Ovary (tissue), 10 donors: ENCODE measurements at places on chromosomes 2 and 18.

- H3K27ac ChIP-seq, result no peak overlapping the region
- H3K4me1 ChIP-seq, result no peaks in the 10 kb centered on the region
- no peaks in the 10 kb centered on the region for H3K36me3 ChIP-seq
- no peaks in the 10 kb centered on the region for H3K27me3 ChIP-seq
Observed at GRCh38 chr18:22841840-22842239, 91.3 kb upstream of the RBBP8 start.

DNA sequence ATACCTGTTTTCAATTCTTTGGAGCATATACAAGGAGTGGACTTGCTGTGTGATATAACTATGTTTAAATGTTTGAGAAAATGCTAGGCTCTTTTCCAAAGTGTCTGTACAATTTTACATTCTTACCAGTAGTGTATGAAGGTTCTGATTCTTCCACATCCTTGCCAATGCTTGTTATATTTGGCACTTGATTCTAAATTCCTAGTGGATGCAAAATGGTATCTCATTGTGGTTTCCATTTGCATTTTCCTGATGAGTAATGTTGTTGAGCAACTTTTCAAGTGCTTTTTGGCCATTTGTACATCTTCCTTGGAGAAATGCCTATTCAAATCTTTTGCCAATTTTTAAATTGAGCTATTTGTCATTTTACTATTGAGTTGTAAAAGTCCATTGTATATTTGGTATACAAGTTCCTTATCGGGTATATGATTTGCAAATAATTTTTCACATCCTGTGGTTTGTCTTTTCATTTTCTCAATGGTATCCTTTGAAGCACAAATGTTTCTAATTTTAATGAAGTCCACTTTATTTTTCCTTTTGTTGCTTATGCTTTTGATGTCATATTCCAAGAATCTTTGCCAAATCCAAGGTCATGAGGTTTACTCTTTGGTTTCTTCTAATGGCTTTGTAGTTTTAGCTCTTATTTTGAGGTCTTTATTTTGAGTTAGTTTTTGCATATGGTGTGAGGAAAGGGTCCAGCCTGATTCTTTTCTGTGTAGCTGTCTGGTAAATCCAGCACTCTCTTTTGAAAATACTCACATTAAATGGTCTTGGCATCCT, 33.2 kb upstream of the CWC22 start:
- no peak for DNase-seq
- no peaks in the 10 kb centered on the region for H3K27me3 ChIP-seq
- H3K27ac ChIP-seq, result no peak overlapping the region
- no peak overlapping the region for H3K4me3 ChIP-seq

DNA sequence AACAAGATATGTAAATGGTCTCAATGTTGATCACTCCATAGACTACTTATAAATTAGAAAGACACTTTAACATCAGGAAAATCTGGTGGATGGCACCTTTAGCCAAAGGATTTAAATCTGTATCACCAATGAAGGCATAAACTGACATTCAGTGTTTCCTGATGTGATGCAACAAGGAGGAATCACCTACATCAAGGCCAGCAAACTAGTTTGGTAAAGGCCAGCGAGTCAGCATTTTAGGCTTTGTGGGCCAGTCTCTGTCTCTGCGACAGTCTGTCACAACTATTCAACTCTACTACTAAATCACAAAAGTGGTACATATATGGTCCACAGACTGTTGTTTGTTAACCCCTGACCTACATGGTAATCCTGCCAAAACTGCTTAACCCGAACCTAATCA, 33.3 kb downstream of the C2orf76 start:
- H3K27ac ChIP-seq, result no peak overlapping the region
- no peaks in the 10 kb centered on the region for H3K36me3 ChIP-seq
- H3K4me1 ChIP-seq, result no peaks in the 10 kb centered on the region
- H3K4me3 ChIP-seq, result no peak overlapping the region

- no peak overlapping the region for H3K4me3 ChIP-seq
- no peak for DNase-seq
- H3K27ac ChIP-seq, result no peak overlapping the region
- H3K4me1 ChIP-seq, result peaks cover 6% of the 10 kb centered on the region
- H3K36me3 ChIP-seq, result no peaks in the 10 kb centered on the region
Observed at GRCh38 chr2:236946871-236947270, 138.8 kb upstream of the COPS8 start.

GRCh38 chr18:48544661-48545415, 6.0 kb downstream of the CTIF start:
- H3K4me3 ChIP-seq, result no peak overlapping the region
- DNase-seq, result peak; percentile 5
- peaks cover 34% of the 10 kb centered on the region for H3K4me1 ChIP-seq
- no peaks in the 10 kb centered on the region for H3K27me3 ChIP-seq
- H3K36me3 ChIP-seq, result no peaks in the 10 kb centered on the region

DNA sequence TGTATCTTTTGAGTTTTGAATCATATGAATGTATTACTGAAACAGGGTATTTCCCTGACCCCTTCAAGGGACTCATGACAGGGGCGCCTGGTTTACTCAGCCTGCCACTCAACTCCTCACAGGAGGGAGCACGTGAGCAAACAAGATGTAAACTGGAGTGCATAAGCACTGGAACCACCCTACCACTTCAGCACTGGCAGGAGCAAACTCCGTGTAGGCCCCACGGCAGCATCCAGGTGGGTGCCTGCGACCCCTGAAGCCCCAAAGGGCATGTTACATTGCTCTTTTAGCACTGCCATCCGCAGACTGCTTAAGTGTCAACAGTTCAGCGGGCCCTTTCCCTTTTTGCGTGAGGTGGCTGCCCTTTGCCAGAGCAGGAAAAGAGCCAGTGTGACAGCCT, 8.2 kb upstream of the DAPL1 start:
- no peak overlapping the region for H3K4me3 ChIP-seq
- H3K4me1 ChIP-seq, result no peaks in the 10 kb centered on the region
- no peaks in the 10 kb centered on the region for H3K36me3 ChIP-seq
- H3K27me3 ChIP-seq, result no peaks in the 10 kb centered on the region
- no peak overlapping the region for H3K27ac ChIP-seq

- peaks cover 5% of the 10 kb centered on the region for H3K4me1 ChIP-seq
- DNase-seq, result no peak
- no peak overlapping the region for H3K27ac ChIP-seq
Observed at GRCh38 chr2:233209533-233210171, 41.8 kb upstream of the ATG16L1 start.

- no peak overlapping the region for H3K4me3 ChIP-seq
- no peak for DNase-seq
- H3K27ac ChIP-seq, result no peak overlapping the region
- H3K4me1 ChIP-seq, result no peaks in the 10 kb centered on the region
- H3K27me3 ChIP-seq, result no peaks in the 10 kb centered on the region
Observed at GRCh38 chr2:161332371-161332967, 24.2 kb downstream of the PSMD14 start.

DNA sequence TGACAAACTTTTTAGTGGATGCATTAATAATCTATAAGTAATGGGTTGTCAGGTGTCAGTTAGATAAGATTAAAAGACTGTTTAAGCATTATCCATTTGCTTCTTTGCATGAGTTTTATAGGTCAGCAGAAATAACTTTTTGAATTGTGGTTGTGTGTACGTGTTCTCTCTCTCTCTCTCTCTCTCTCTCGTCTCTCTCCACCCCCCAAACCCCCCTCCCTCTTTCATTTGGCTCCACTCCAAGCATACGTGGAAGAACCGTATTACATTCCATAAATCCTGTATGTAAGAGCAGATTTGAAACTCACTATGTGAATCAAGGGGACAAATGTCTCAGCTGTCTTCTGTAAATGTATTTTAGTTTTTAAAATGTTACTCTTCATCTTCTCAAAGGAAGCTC, 120.2 kb downstream of the MEIS1 start:
- no peak overlapping the region for H3K27ac ChIP-seq
- H3K27me3 ChIP-seq, result no peaks in the 10 kb centered on the region
- DNase-seq, result no peak
- H3K36me3 ChIP-seq, result no peaks in the 10 kb centered on the region
- no peak overlapping the region for H3K4me3 ChIP-seq
- H3K4me1 ChIP-seq, result peaks cover 10% of the 10 kb centered on the region

DNA sequence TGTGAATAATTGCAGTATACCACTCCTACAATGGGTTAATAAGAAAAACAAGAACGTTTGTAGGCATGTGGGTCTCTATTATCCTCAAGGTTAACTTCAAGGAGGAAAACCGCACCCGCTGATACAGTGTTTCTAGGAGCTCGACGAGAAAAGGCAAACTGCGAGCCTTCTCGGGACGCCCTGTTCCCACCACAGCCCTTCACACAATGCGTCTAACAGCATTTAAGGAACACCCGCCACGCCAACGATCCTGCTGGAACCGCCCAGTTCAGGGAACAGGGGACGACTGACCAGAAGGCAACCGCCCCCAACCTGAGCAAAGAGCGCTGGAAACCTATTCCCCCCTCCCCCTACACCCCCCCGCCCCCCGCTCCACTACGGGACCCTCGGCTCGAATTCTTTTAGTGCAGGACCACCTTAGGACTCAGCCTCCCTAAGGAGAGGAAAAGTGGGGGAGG, 710 bp upstream of the TMSB10 start:
- H3K4me3 ChIP-seq, result peak overlapping the region; percentile 78
- peak overlapping the region; percentile 87 for H3K27ac ChIP-seq
- H3K36me3 ChIP-seq, result no peaks in the 10 kb centered on the region

DNA sequence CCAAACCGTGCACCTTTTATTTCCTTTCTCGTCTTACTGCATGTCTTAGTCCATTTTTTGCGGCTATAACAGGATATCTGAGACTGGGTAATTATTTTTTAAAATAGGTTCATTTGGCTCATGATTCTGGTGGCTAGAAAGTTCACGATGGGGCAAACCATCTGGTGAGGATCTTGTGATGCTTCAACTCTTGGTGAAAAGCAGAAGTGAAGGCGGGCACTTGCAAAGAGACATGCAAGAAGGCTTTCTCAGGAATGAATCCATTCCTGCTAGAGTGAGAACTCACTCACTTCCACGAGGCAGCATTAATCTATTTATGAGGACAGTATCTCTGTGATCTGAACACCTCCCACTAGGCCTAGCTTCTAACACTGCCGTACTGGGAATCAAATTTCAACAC, 327.1 kb upstream of the RBMS1 start:
- H3K27me3 ChIP-seq, result no peaks in the 10 kb centered on the region
- H3K27ac ChIP-seq, result no peak overlapping the region
- no peak for DNase-seq

DNA sequence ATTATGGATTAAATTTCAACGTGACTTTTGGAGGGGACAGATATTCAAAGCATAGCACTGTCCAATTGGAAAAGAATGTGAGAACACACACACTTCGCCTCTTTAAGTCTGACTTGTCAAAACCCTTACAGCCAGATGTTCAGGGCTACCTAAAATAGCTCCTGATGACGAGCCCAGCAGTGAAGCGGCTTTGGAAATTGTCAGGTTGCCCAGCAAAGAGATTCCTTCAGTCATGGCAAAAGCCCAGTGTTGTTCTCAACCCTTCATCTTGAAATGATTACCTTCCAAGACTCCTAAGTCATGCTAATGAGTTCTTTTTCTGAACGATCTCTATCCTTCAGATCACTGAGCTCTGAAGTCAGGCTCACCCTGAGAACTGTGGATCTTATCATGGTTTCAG, 436.6 kb downstream of the LRATD1 start:
- H3K27ac ChIP-seq, result no peak overlapping the region
- no peak overlapping the region for H3K4me3 ChIP-seq
- no peaks in the 10 kb centered on the region for H3K4me1 ChIP-seq
- DNase-seq, result no peak
- H3K36me3 ChIP-seq, result no peaks in the 10 kb centered on the region
- no peaks in the 10 kb centered on the region for H3K27me3 ChIP-seq

GRCh38 chr2:11407413-11407812, 58.5 kb downstream of the E2F6 start:
- DNase-seq, result no peak
- peaks cover 8% of the 10 kb centered on the region for H3K4me1 ChIP-seq
- no peaks in the 10 kb centered on the region for H3K27me3 ChIP-seq
- no peaks in the 10 kb centered on the region for H3K36me3 ChIP-seq
- H3K27ac ChIP-seq, result no peak overlapping the region
- H3K4me3 ChIP-seq, result no peak overlapping the region

GRCh38 chr2:123853161-123853560, 171.9 kb upstream of the CNTNAP5 start:
- H3K4me3 ChIP-seq, result no peak overlapping the region
- H3K27ac ChIP-seq, result no peak overlapping the region
- H3K27me3 ChIP-seq, result no peaks in the 10 kb centered on the region
- no peaks in the 10 kb centered on the region for H3K4me1 ChIP-seq

DNA sequence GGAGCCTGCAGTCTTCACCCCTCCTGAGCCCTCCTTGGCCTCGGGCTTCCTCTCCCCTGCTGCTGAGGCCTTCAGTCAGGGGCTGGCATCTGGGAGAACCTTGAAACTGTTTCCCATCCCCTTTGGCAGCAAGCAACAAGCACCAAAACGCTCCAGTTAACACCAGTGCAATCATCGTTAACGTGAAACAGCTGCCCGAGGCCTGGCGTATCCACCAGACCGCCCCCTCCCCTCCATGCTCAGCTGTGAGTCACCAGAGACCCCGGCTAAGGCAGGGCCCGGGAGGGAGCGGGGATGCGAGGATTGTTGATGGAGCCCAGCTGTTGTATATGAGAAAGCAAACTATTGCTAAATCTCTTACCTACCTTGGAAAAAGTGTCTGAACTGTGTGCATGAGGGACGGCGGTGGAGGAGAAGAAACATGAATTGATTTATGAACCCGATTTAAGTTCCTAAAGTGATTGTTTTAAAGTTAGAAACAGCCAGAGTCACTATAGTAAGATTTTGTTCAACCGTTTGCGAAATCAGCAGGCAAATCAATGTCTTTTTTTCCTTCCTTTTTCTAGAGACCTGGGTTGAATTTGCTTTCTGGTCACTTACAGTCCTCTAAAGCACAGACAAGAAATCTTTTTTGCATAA, 5.2 kb downstream of the ZFP36L2 start:
- peak overlapping the region; percentile 77 for H3K4me3 ChIP-seq
- H3K4me1 ChIP-seq, result peaks cover 27% of the 10 kb centered on the region
- peak; percentile 88 for DNase-seq
- H3K27ac ChIP-seq, result peak overlapping the region; percentile 73

DNA sequence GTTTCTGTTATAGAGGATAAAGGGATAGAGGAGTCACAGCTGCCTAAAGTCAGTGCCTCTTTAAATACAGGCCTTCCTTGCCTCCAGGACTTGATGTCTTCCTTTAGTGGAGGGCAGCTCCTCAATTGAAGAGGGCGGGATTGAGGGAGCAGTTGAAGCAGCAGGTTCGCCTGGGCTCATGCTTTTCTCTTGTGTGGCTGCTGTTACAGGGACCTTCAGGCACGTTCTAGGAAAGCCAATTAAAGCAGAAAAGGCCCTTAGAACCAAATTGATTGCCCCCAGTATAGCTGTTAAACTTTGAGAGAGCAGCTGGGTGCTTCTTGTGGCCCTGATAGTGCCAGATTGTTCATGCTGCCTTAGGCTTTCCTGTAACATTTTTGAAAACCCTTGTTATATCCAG, 42.0 kb upstream of the LTBP1 start:
- DNase-seq, result no peak
- H3K4me3 ChIP-seq, result no peak overlapping the region
- peaks cover 1% of the 10 kb centered on the region for H3K4me1 ChIP-seq

DNA sequence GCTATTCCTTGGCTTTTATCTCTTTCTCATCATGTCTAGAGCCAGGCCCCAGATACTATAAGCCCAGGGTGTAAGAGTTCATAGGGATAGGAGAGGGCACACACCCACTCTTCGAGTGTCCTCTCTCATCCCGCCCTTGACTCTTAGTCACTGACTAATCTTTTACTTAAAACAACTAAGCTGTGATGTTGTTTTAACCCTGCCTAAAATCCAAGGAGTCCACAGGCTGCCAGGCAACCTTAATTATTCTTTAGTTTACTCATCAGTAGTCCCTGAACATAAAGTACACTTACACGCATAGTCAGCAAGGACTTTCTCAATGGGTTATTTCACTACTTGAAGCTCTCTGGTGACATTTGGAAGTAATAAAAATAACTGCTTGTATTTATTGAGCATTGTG, 28.4 kb downstream of the GREB1L start:
- no peaks in the 10 kb centered on the region for H3K27me3 ChIP-seq
- H3K27ac ChIP-seq, result no peak overlapping the region
- peaks cover 2% of the 10 kb centered on the region for H3K4me1 ChIP-seq
- no peak for DNase-seq
